HCT116 (cell line): ENCODE measurements at places on chromosomes 2 and 18.

DNA sequence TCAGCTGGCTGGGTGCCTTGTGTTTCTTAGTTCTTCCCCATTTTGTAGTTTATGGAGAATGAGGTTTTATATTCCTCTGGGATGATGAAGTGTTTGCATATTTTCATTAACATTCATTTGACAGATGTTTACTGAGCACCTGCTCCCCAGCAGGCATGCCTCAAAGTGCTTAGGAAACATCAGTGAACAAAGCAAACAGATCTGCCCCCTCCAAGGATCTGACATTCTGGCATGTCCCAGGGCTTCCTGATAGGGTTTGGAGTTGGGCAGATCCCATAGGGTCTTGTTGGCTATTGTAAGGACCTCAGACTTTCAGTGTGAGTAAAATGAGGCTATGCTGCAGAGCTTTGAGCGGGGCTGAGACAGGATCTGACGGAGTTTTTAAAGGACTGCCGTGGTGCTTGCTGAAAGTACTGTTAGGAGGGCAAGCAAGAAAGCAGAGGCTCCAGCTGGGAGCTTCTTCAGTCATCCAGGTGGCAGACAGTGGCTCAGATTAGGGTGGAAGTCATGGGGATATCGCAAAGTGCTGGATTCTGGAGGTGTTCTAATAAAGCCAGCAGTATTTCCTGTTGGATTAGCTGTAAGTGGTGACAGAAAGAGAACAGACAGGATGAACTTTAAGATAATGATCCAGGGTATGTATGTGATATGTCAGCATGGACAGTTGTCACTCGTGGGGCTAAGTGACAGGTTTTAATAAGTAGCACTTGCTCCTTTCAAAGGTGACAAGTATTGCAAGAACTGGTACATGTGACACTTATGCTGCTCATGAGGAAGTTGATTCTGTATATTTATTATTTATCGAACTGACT lies 11.3 kb upstream of the IAH1 start:
- no peak for DNase-seq

- no peak for DNase-seq
These were observed 221.1 kb upstream of the SMAD2 start for GRCh38 chr18:48151421-48152065.

GRCh38 chr2:223994562-223995162 lies 37.4 kb downstream of the MRPL44 start:
- no peak for DNase-seq

DNA sequence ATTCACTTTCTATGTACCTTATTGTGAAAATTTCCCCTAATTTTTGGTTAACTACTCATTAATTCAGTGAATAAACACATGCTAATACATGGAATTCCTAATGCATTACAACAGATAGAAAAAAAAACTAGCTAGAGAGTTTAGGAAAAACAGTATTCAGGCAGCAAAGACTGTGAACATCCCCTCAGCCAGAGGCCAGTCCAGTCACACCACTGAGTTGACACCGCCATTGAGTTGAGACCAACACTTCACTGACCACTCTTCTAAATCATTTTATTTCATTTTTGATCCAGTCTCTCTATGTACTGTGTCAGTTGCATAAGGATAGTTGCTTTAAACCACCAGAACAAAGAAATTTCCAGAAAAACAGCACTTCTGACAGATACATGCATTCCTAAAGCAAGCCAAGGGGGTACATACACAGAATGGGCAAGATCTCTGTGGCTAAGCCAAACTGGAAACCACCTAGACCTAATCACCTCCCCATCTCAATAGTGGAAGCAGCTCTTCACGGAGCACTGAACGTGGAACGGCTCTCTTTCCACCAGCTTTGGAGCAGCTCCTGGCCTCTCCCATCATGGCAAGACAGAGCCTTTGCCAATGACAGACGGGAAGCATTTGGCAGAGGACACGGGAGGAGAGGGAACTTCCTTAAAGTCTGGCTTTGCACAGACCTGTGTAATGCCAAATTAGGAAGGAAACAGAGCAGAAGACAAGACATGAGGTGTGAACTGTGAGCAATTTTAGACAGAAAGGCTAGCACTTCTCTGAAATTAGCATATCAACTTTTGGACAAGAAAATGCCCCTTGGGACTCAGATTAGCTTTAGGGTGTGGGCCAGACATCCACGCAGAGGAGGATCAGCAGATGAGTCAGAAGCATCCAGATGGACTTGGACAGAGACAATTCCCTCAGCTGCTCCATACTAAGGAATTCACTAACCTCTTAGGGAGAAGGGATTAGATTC lies 36.4 kb downstream of the CACNB4 start:
- DNase-seq: no peak

- no peak for DNase-seq
These were observed 79.1 kb downstream of the DPP4 start for GRCh38 chr2:161994761-161995520.

DNA sequence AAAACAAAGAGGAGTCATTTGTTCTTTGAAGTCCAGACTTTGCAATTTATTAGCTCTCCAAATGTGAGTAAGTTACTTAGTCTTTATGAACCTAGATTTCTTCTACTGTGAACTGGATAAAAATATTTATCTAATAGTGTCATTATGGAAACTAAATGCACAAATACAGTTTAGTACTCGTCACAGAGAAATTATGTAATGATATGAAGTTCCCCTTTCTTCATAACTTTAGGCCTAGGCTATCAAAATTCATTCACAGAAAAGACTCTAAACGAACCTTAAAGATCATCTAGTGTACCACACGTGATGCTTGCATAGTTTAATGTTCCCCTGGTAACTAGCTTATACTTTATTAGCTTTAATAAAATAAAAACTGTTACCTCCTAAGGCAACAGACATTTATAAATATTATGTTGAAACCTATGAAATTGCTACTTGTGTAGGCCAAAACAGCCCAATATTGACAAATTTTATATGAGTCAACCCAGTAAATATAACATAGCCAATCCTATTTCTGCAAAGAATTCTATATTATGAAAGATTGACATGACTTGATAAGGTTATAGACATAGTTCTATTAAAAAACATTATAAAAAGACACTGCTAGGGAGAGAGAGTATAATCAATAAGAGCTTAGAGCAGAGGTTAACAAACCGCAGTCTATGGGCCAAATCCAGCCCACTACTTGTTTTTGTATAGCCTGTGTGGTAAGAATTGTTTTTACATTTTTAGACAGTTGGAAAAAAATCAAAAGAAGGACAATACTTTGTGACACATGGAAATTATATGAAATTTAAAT lies 44.9 kb upstream of the ITPRID2 start:
- DNase-seq: no peak

GRCh38 chr2:48108455-48108854 lies 202.2 kb upstream of the FBXO11 start:
- DNase-seq: no peak

- no peak for DNase-seq
These were observed 260.5 kb upstream of the THUMPD2 start for GRCh38 chr2:40039549-40039948.

DNA sequence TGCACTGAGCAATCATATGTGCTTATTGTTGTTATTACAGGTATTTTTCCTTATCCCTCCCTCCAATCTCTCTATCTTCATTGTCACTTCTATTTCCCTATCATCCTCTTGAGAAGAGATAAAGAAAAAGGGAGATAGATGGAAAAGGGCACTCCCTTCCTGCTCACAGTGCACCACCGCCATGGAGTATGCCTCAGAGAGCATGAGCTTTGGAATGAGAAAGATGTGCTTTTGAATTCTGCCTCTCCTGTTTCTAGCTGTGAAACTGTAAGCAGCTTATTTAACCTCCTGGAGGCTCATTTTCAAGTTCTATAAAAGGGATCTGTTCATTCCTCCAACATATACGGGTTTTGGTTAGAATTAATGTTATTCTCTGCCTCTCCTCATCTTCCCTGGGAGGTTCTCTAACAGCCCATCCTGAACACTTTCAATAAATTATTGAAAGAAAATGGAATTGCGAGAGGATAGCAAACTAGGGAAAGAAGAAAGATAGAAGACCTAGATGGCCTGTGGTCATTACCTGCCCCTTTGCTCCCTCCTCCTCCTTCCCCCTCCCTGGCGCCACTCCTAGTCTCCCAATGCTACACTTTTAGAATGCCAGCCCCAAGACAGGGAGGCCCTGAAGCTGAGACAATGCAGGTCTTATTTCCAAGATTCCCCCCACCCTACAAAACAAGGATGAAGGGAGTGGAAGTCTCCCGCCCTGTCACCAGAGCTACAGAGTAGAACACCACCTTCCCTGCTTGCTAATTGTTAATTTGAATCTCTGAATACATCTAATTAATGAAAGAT lies 37.8 kb downstream of the FIGN start:
- no peak for DNase-seq

- DNase-seq: no peak
These were observed 300.5 kb downstream of the TMX3 start for GRCh38 chr18:68414407-68414806.

- no peak for DNase-seq
These were observed 93.8 kb downstream of the ICOS start for GRCh38 chr2:204030322-204030721.

- DNase-seq: no peak
These were observed 86.8 kb downstream of the MALT1 start for GRCh38 chr18:58758046-58758445.

DNA sequence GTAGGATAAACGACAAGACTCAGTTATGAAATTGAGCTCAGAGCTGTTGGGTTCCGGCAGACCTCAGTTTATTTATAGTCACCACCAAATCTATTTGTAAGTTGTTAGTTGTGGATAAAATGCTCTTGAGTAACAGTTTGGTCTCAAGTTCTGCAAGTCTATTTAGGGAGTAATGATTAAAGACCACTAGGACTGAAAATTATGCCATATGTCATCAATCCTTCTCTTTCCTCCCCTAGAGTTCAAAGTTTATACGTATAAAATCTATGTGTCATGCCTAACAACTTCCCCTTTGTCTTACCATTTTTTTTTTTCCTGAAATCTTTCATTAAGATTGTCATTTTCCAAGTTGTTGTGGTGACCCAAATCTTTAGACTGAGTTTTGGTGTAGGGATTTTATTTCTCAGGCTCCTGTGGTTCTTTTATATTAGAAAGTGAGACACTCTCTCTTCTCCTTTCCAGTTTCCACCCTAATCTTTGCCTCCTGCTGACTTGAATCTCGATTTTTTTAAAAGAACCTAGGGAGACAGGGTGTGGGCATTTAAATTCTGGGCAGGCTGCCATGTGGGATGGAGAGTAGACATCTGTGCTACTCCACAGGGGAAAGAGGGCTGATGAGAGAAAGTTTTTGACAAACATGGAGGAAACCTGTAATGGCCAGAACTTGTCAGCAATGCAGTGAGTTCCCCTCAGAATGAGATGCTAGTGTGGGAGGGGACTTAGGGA lies 51.0 kb downstream of the LAMA3 start:
- no peak for DNase-seq
